ENCODE measurements at places on chromosomes 13 and 19.
A peak's percentile ranks its signal among the peaks of the same experiment; 100 is the strongest.

GRCh38 chr13:51125495-51126226 is 14.6 kb upstream of the C13orf42 start:
- peak; percentile 45 for DNase-seq

GRCh38 chr19:49328741-49329140 is 3.8 kb upstream of the SLC6A16 start:
- no peak for DNase-seq

DNA sequence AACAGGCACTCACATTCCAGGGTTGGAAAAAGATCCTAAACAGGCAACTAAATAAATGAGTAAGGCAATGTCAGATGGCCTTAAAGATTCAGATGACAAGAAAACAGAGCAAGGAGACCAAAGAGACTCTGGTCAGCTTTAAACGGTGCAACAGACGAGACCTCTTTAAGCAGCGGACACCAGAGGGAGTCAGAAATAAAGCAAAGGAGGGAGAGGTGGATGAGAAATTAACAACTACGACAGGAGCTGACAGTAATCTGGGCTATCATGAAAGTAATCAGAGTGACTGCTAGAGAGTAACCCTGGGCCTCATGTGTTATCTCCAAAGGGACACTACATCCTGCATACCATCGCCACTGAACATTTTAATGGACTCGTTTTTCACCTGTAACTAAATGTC is 1.1 kb downstream of the ZNF550 start:
- DNase-seq: no peak

DNA sequence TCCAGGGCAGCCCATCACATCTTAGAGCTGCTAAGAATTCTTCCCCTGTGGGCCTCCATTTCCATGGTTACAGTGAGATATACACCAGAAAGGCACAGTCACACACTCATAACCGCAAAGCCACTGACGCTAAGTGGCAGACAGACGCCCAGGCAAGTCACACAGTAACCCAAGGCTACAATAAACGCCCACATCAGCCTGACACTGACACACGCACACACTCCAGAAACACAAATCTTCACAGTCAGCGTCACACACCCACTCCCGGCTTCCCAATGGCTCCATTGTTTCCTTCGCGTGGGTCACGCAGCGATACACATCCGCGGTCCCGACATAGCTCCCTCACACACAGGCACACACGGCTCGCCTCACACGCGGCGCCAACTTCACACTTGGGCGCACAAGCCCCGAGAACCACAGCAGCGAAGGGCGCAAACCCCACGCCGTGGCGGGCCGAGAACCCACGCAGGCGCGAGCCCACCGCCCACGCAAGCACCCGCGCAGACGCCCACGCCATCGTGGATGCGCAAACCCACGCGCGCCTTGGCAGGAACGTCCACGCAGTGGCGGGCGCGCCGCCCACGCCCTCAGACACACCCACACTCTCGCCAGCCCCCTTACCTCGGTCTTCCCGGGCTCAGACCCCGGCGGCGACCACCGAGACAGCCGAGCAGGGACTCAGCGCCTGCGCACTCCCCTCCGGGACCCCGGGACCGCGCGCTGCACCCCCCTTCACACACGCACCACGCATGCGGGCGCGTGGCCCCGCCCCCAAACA is at the start of gene ZNF667:
Gene ZNF667, minus strand, starts transcription at position 695 of the 778 bp plus-strand sequence. CDS start 14,975 bp downstream, outside the sequence.
- peak; percentile 28 for DNase-seq

DNA sequence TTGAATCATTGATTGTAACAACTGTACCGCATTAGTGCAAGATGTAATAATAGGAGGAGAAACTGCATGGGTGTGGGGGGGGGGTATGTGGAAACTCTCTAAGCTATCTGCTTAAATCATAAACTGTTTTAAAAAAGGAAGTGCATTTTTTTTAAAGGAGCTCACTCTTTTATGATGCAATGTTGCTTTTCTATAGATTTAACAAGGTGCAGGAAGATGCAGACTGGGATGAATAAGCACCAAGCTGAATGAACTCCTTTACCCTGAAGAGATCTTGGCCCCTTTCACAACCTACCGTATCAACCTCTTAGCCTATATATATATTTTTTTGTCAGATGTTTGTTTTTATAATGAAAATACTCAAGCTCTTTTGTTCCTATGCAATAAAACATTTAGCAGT is 95.9 kb downstream of the AKAP11 start:
- DNase-seq: no peak

DNA sequence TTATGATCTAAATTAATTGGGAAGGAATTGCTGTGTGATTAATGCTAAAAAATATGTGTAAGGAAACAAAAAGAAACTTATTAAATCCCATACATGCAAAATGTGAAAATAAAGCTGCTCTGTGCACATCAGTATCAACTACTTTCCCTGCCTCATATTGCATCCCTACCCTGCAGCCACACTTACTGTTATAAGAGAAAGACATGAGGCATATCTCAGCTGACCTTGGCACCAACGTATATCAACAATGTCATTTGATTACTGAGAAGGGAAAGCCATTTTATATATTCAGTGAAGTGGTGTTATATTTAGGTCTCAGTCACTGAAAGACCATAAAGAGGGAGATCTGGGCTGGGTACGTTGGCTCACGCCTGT is 585.1 kb downstream of the GPC6 start:
- DNase-seq: no peak

- no peak for DNase-seq
These were observed 142.4 kb downstream of the URI1 start for GRCh38 chr19:30084390-30084819.

DNA sequence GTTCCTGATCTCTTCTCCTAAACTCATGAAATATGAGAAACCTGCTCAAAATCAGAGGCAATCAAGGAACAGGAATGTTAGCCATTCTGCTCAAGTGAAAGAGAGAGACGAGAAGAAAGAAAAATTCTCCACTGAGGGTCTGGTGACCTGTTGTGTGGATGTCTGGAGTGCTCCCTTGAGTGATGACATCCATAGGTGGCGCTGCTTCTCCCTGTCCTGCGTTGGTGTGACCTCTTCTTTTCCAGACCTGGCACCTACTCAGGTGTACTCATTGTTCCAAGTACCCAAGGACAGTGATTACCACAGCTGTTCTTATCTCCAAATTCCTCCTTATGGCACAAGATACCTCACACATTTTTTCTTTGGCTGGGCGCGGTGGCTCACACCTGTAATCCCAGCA is 4.0 kb downstream of the ZNF223 start:
- DNase-seq: no peak

DNA sequence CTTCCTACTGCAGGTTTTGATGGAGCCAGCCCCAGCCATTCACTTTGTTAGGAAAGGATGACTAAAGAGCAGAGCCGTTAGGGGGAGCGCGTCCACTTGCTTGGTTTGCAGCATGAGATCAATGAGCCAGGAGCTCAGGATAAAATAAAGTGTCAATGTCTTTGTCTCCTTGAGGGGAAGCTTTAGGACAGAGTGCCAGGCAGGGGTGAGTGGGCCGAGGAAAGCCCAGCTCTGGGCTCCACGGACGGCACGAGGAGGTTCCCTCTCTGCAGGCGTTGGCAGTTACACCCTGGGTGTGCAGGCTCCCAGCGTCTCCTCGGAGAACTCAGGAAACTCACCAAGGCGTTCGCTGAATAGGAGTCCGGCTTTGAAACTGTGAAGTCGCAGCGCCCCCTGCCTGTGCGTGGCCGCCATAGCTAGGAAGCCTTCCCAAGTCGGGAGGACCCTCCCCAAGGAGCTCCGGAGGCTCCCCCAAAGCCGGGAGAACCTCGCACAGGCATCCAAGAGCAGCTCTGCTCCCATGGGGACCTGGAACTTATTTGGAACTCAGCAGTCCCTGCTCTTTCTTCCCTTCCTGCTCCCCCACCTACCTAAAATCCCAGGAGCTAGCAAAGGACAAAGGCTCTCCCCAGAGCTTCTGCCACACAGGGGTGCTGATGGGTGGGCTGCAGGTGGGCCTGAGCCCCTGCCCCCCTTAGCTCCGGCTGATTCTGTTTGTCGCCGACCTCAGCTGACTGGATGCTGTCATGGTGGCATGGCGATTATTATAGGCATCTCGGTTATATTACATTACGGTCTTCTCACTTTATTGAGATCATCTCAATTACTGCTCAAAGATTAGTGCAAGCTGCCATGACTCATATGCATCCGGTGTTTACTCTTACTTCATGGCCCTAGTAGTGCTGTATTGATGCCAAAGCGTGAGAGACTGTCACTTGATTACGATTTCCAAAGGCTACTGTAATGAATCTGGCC is 34.4 kb downstream of the GSX1 start:
- peak; percentile 64 for DNase-seq

DNA sequence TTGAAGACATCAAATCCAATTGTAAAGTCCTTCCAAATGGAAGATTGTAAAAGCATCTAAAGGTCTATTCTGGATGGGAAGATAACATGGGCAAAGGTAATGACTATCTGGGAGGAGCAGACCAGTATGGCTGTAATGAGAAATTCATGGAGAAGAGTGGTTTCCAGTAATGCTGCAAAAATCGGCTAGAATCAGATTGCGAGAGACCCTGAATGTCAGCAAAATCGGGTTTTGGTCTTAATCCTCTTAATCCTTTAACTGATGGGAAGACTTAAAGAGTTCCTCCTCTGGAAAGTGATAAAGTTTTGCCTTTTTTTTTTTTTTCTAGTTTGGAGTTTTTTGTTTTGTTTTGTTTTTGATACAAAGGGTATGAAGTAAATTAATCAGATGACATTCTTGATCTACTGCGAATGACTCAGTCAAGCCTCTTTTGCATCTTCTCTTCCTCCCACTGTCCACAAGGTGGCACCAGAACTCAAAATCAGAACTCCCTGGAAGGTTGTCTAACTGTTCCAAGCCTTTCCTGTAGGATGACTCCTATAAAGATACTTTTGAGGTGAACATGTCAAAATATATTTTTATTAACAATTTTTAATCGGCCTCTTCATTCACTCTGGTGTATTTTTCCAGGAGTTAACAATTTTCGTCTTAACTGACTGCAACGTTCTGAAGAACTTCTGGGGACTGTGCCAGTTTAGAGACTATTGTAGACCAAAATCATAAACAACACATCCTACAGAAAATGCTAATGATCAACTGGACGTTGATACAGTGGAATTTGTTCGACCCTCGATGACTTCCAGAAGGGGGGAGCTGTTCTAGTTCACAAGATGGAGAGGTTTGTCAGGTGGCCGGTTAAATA is 213.3 kb upstream of the MIR17HG start:
- DNase-seq: peak; percentile 30

DNA sequence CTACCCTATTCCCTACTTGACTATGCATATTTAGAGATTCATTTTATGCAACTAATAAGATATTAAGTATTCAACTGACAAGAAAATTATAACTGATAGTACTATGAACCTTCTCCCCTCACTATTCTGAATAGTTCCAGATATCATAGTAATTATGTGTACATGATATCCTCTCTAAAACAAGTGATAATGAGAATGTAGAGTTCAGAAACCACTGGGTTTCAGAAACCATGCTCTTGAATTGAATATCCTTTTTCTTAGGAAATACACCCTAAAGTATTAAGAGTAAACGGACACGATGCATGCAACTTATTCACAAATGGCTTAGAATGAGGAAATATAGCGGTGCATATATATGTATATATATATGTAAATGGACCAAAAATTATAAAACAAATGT is 160.9 kb downstream of the TBC1D4 start:
- no peak for DNase-seq

DNA sequence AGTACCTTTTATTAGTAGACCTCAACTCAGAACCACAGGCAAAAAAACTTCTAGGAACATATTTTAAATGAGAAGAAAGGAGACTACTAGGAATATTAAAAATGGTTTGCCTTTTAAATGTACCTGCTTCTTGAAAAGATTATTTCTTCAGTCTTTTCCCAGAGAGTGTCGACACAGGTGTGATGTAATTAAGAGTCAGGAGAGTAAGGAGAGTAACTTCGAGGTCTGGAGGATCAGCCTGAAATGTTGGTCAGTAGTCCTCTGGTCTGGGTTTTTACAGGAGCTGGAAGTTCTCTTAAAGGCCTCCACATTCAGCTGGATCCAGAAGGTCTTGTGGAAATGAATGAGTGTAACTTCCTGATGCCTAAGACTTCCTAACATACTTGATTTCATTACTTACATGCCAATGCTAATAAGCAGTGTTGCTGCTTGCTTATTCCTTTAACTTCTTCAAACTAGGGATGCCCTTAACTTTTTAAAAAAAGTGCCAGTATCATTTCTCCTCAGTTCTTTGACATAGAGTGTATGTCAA is at the start of gene KCTD4:
Gene KCTD4, minus strand, starts transcription at position 345 of the 532 bp plus-strand sequence. CDS start 6,478 bp downstream, outside the sequence.
- no peak for DNase-seq

DNA sequence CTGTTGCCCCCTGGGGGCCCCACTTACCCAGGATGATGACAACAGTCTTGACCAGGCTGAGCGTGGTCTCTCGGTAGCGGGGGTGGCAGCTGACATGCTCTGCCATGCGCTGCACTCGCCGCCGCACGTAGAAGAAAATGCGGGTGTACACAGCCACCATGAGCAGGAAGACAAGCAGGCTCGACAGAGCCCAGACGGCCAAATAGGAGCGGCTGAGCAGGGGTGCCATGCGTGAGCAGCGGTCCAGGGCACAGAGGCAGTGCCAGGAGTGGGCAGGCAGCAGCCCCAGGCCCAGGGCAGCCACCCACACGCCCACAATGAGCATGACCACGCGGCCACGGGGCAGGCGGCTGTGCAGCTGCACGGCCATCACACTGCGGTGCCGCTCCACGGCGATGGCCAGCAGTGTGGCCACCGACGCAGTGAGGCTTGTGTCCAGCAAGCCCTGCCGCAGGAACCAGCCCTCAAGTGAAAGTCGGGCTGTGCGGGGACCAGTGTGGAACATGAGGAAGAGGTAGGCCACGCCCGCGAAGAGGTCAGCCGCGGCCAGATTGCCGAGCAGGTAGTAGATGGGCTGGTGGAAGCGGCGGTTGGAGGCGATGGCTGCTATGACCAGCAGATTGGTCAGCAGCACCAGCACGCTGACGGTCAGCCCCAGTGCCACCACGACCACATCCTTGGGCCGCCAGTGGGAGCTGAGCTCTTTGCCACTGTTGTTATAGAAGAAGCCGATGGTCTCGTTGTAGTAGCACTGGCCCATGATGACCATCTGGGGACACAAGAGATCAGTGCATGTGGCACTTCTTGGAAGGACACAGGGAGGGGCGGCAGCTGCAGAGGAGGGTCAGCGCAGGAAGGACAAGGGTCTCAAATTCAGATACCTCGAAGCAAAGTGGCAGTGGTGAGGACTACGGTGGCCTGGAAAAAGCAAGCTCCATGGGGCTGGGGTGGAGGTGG is 1.2 kb downstream of the LPAR2 start:
- DNase-seq: no peak

- peak; percentile 92 for DNase-seq
These were observed at the start of gene CRTC1 for GRCh38 chr19:18683109-18683957. Gene CRTC1 (plus strand): TSS chr19:18683680. CDS start chr19:18683703, 23 bp downstream.

DNA sequence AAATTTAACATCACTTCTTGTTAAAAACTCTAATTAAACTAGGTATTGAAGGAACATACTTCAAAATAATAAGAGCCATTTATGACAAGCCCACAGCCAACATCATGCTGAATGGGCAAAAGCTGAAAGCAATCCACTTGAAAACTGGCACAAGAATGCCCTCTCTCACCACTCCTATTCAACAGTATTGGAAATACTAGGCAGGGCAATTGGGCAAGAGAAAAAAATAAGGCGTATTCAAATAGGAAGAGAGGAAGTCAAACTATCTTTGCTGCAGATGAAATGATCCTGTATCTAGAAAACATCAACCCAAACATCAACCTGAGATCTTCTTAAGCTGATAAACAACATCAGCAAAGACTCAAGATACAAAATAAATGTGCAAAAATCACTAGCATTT is 15.6 kb upstream of the LILRB1 start:
- DNase-seq: no peak

Data from CD4-positive, alpha-beta T cell treated with Interleukin-21 for 1 hour (primary cell).